Activated naive CD8-positive, alpha-beta T cell treated with anti-CD3 and anti-CD28 coated beads, Interleukin-2, amount 50 U/mL, for 16 hours (primary cell): ENCODE measurements at places on chromosomes 2 and 18.

- no peak for DNase-seq
These were observed 7.2 kb downstream of the PDCD1 start for GRCh38 chr2:241851325-241852115.

DNA sequence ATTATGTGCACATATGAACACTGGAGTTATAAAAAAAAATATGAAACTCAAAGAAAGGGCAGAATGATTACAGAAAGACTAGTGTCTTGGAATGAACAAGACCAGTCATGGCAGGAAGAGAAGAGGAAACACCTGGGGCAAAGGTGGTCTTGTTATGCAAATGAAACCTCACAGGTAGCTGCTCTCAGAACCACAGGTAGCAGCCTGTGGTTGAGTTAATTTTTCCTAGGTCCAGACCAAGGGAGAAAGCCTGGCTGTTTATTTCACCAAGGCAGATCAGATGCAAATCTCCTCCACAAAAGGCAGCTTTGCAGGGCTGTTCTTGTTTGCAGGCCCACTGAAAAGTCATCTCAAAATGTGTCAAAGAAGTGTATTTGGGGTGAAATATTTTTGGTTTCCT lies 785.8 kb downstream of the RNF144A start:
- no peak for DNase-seq

GRCh38 chr2:45340318-45340717 lies 270.7 kb downstream of the SRBD1 start:
- DNase-seq, result no peak

GRCh38 chr2:238640486-238640885 lies 207.4 kb upstream of the TWIST2 start:
- no peak for DNase-seq

DNA sequence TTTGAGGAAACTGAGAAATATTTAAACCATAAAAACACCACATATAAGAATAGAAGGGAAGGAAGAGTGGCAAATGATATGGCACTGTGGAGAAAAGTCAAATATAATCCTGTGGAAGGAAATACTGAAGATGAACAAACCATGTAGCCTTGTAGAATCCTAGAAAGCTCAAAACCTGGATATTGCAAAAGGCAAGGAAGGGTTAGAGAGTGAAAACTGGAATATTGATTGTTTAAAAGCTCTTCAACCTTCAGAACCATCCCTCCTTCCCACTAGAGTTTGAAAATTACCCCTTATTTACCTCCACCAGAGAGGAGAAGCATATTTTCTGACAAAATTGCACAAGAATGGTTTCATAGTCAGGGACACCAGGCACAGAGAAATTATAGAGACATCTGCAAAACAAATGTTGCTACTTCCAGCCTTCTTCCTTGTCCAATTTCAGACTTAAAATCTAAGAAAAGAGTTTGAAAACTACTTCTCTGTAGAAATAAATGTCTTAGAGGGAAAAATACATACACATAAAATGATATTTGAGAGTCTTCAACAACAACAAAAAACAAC lies 48.0 kb downstream of the ANTXR1 start:
- DNase-seq, result no peak

GRCh38 chr18:8036551-8036950 lies 469.4 kb downstream of the PTPRM start:
- no peak for DNase-seq

DNA sequence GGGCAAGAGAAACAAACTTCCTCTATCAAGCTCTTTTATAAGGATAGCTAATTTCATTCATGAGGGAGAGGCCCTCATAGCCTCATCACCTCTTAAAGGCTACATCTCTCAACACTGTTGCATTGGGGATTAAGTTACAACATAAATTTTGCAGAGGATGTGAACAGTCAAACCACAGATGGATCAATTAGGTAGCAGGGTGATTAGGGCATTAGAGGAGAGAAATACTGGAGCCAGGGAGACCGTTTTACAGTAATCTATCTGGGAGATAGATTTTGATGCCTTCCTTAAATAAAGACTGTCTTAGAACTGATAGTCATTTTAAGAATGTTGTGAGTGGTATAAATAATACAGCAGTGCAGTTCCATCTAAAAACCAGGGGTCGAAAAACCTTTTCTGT lies 258.9 kb downstream of the DCC start:
- no peak for DNase-seq

DNA sequence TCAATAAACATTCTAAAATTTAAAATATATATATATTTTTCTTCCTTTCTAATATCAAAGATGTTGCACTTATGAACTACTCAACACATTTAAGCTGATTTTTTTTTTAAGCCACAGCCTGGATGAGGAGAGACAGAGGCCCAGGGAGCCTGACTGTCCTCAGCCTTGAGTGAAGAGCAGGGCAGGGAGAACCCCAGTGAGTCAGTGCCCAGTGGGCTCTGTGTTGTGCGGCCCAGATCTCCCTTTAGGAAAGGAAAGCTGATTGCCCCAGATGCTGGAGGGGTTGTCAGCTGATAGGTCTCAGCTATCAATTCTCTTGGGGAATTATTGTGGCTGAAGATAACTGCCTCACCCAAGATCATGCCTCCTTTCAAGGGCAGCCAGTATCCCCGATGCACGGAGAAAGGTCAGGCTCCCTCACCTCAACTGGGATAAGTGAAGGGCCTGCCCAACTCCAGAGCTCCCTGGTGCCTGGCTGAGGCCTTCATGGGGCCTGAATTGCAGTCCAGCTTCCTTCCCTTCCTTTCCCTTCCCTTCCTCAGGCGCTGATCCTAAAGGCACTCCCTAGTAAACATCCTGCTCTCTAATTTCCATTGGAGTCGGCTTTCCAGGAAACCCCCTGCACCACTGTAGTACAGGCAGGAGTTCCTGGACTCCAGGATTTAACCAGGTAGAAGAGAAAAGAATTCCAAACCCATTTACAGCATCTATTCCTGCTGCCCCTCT lies 106.9 kb upstream of the ATL2 start:
- DNase-seq, result no peak

DNA sequence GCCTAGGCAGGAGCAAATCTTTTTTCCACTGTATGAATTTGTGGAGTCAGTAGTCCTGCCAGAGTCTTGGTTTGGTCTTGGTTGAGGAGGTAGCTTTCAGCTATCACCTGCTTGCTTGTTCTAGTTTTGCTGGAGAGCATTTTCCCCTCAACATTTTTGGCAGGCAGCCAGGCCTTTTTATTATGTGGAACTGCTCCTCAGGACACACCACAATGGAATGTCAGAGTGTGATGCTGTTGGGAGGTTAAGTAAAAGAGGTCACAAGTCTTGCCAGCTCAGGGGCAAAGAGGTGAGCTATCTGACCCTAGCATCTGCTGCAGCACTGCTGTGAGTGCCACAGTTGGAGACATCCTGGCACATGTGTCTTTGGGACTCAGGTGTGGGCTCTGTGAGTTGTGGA lies 258.0 kb downstream of the CNTNAP5 start:
- no peak for DNase-seq

DNA sequence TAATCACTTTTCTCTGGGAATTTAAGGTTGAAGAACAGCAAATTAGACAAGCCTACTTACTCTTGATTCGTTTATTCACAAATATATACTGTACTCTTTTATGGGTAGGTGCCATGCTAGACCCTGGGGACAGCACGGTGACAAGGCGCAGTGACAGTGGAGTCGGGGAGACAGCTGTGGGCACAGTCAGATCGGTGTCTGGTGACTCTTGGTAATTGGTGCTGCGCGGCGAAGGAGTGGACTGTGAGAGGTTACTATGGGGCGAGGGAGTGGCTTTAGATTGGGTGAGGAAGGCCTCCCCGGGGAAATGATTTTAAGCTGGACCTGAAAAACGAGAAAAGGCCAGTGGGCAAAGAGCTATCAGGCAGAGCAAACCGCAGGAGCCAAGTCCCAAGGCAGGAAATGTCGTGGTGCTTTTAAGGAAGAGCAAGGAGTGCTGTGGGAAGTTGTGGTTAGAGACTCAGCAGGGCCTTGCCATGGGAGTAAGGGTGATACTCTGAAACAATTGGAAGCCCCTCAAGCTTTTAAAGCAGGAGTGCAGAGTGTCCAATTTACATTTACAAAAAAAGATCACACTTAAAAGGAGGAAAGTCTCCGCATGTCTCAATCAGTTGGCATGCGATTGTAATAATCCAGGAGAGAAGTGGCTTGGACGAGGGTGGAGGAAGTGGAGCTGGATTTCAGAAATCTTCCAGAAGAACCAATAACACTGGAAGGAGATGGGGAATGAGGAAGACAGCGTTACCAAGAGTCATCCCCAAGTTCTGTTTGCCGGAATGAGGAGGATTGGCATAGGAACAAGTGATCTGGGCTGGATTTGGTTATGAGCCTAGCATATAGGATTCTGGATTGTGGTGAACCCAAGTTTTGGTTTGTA lies 36.1 kb upstream of the TXNDC2 start:
- no peak for DNase-seq

- DNase-seq, result no peak
These were observed at the start of gene CCDC195 for GRCh38 chr2:224716201-224716600. Gene CCDC195, minus strand, starts transcription at chr2:224716365. Its CDS starts 0 bp downstream, at chr2:224716365.

DNA sequence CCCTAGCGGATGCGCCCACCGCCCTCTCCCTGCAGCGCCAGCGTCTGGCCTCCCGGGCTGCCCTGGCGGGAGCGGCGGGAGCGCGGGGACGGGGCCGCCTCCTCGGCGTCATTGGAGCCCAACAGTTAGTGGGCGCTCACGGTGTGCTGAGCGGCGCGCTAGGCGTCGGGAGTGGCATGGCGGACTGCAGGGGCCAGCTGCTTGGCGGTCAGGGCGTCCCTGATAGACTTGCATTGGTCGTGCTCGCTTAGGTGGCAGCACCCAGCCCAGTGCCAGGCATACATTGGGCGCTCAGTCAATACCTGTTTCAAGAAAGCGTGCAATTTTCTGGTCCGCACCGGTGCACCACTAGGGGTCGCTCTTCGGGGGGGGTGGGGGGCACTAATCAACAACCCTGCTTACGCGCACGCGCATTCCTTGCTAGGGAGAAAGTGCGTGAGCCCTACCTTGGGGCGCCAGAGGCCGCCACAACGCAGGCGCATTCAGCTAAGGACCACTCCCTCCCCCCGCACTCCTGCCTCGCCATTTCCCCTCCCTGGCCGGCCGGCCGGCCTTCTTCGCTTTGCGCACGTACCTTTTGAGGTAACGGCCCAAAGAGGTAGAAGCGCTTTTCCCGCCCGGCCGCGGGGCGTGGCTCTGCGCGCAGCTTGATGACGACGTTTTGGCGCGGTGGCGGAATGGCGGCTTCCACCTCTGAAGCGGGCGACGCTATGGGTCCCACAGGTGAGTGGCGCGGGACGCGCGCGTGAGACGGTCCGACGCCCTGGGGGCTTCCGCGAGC lies 411 bp upstream of the MZT2A start:
- peak; percentile 87 for DNase-seq
